ENCODE measurements at places on chromosomes 5 and 9.

GRCh38 chr9:124074746-124075145 lies 63.2 kb downstream of the LHX2 start:
- no peak for DNase-seq

GRCh38 chr9:112387115-112387514 lies 7.2 kb downstream of the HSDL2 start:
- no peak for DNase-seq

GRCh38 chr9:116959809-116960208 lies 272.7 kb downstream of the TRIM32 start:
- no peak for DNase-seq

GRCh38 chr5:61670941-61671340 lies 338.9 kb downstream of the ZSWIM6 start:
- DNase-seq: no peak

DNA sequence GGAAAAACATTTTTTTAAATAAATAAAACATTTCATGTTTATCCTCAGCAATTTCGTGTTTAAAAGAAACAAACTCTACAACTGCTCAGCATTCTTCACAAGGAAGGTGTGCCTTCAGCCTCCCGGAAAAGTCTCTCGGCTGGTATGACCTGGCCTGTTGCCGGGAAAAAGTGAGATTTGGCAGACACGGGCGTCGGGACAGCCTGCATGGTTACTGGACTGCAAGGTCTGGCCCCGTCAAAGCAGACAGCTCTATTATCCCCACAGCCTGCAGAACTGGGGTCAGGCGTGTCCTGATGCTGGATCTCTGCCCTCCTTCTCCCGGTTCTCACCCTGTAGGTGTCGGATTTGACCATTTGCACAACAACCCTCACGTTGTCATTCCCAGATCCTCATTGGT lies 120.3 kb upstream of the SPATA31C2 start:
- no peak for DNase-seq

Data from stimulated activated CD8-positive, alpha-beta memory T cell treated with anti-CD3 and anti-CD28 coated beads, Interleukin-4, amount 100 ng/mL, for 1 hour (primary cell).